NCI-H146 (cell line): ENCODE measurements at places on chromosomes 1 and 21.
A peak's percentile ranks its signal among the peaks of the same experiment; 100 is the strongest.

DNA sequence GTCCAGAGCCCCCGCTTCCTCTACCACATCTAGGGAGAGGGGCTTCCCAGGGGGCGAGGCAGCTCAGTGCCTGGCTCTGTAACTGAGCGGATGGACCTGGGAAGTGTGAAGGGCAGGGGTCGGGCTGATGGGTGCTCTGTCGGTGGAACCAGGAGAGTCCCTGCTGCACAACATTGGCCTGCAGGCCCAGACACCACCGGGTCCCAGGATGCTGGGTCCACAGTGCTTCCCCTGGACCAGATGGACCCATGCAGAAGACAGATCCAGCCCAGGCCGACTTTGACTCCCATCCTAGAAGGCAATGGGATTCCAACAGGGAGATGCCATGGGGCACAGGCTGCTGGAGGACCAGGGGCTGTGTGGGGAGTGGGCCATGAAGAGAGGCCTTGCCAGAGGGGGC, 212.9 kb downstream of the GRIK3 start:
- no peak for DNase-seq

DNA sequence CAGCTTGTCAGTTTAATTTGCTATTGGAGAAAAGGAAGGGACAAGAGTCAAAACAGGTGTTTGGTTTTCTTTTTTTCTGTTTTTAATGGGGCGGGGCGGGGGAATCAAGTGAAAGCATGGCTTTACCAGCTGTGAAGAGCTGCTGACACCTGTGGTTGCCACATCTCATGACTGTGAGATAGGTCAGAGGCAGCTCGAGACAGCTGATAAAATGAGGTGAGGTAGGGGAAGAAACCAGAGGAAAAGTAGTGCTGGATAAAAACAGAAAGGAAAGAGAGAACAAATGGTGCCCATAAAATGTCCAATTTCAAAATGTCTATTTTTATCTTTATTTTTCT, 272.3 kb downstream of the NEGR1 start:
- peak; percentile 85 for DNase-seq

- no peak for DNase-seq
These were observed 112.6 kb downstream of the SLC45A1 start for GRCh38 chr1:8430476-8430875.

- DNase-seq: no peak
These were observed 41.9 kb downstream of the TRIM11 start for GRCh38 chr1:228364706-228365213.

- no peak for DNase-seq
These were observed 136.8 kb upstream of the SGIP1 start for GRCh38 chr1:66397192-66397591.

DNA sequence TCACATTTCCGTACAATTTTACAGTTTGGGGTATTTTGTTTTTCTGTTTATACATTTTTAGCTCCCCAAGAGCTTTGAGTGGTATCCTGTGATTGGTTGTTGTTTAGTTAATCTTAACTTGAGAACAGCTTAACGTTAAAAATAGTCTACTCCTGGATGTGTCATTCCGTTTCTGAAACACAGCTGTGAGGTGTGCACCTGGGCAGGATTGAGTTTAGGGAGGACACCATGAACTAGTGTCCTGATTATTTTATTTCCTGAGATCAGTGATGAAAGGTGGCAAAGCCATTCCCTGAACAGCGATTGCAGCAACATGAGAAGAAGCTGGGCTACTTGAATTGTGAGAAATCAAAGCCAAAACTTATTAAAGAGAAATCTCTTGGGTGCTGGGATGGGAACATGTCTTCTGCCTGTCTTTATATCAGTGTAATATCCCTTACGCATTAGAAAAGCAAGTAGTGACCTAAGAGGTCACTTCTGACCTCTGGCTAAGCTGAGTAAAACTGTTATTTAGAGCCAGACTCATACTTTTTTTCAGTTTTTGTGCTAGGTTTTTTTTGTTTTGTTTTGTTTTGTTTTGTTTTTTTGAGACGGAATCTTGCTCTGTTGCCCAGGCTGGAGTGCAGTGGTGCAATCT, 43.4 kb downstream of the ZBTB40 start:
- no peak for DNase-seq

DNA sequence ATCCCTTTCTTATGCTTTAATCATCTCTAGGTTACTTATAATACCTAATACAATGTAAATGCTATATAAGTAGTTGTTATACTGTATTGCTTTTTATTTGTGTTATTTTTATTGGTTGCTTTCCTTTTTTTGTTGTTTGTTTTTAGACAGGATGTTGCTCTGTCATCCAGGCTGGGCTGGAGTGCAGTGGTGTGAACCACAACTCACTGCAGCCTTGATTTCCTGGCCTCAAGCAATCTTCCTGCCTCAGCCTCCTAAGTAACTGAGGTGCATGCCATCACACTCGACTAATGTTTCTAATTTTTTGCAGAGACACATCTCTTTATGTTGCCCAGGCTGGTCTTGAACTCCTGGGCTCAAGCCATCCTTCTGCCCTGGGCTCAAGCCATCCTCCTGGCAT, 26.9 kb downstream of the KRTAP19-8 start:
- DNase-seq: no peak

DNA sequence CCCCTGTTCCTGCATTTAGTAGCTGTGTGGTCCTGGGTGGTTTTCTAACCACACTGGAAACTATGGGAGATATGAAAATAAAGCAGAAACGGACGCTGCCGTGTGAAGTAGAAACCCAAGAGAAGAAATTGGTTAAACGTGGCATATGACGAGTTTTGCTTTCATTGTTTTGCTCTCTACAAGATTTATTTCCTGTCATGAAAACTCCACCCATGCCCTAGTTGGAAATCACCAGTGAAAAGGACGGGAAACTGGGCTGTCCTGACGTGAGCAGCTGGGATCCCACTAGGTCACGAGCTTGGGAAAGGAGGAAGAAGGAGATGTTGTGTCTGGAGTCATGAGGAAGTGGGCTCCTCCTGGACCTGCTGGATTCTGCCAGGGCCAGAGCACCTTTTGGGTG, 120.8 kb upstream of the GADD45A start:
- DNase-seq: no peak

GRCh38 chr1:24536391-24536840, 19.5 kb upstream of the NCMAP start:
- DNase-seq: no peak

DNA sequence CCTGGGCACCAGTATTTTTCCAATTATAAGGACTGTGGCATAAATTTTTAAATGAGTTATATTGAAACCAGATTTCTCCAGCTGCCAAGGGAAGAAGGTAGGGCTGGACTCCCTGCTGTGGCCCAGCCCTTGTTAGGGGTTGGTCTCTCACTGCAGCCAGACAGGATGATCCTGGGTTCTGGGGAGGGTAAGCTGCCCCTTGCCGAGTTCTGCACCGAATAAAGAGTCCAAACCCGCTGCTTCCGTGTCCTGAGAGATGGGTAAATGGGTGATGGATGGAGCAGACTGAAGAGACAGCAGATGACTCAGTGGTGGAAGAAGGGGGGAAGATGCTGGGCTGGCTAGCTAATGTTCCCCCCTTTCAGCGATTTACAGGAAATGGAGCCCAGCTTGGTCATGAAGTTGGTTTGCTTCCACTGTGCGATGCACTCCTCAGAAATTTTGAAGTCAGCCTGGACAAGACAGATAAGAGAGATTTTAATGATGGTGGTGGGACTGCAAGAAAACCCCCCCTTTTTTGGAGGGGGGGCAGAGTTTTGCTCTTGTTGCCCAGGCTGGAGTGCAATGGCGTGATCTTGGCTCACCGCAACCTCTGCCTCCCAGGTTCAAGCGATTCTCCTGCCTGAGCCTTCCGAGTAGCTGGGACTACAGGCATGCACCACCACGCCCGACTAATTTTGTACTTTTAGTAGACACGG, 41.4 kb downstream of the YARS1 start:
- no peak for DNase-seq

DNA sequence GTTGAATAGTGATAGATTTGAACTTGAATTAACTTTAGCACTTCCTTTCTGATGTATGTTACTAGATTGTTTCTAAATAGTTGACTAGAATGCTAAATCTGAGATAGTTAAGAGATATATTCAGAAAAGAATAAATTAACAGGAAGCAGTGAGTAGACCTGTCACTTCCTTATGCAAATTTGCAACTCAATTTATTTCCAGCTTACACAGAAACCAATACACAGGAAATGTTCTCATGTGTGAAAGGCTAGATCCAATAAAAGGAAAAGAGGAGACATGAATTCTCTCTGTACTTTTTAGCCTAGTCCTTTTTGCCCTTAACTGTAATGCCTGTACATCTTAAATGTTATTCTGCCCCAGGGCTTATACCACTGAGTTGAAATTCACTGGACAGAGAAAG, 522.3 kb downstream of the COL11A1 start:
- DNase-seq: no peak

- DNase-seq: no peak
These were observed 20.6 kb upstream of the KIF21B start for GRCh38 chr1:201044119-201044518.

GRCh38 chr21:39484711-39485276, 33.0 kb downstream of the SH3BGR start:
- DNase-seq: no peak

DNA sequence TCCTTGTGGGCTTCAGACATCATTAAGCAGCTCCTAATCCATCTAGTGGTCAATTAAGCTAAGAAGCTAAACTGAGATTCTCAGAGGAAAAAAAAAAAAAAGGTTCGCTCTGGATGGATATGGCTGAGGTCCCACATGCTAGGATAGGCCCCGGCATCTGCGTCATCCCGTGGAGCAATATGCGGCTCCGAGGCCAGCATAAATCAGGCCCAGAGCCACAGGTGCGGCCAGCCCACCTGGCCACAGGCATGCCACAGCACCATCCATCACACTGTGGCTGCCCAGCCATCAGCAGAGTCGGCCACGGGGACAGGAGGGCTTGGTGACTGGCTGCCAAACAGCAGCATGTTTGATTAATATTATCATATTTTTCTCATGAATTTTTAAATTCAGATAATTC, 106.9 kb upstream of the TIAM1 start:
- no peak for DNase-seq

- peak; percentile 49 for DNase-seq
These were observed 70.7 kb downstream of the CD247 start for GRCh38 chr1:167447521-167448136.

DNA sequence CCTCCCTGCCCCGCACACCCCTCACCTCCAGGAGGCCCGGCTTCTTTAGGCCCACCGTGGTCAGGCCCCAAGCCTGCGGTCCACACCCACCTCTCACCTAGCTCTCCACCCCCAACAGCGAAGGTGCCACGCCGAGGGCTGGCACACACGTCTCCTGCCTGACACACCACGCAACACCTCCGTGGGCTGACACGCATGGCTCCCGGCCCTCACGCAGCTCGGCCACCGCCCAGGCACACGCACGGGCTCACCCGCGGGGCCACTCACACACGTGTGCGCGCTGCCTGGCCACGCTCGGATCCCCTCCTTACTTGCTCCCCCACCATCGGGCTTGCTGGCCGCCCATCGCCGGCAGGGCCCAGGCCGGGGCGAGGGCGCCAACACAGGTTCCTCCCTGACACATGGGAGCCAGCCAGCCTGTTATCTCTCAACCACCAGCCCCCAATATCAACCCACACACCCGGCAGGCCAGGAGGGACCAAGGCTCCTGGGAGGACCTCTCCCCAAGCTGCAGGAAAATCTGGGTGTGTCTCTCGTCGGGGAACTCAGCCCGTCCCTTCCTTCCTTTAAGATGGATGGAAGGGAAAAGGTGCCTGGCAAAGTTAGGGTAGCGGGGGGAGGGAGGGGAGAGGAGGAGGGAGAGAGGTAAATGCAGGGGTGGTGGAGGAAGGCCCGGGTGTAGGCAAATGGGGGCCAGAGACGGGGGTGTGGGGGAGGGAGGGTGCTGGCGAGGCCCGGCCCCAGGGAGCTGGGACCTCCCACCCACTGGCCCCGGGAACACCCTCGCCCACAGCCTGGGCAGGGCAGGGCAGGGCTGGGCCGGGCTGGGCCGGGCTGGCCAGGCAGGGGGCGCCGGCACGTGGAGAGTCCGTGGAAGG, 546 bp downstream of the ELOVL1 start:
- peak; percentile 69 for DNase-seq

DNA sequence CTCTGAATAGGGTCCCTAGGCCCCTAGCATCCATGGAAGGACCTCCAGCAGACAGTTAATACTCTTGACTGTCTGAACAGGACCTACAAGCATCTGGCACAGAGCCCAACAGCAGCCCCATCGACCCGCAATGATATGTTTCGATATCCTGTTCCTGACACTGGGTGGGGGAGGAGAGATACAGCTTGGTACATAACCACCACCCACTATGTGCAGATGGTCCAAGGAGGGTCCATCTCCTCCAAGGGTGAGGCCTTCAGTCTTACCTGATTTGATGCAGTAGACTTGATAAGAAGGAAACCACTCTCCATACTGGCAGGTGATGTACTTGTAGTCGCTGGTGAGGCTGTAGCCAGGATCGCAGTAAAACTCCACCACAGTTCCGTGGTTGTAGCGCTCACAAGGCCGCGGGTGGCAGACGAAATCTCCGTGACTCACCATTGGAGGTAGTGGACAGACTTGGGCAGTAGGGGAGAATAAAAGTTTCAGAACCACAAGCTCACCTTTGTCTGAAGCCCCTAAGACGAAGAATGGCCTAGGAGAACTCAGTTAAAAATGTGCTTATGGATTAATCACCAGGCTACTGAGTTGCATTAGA, 86.0 kb upstream of the TLR5 start:
- DNase-seq: no peak

GRCh38 chr21:26532208-26532607, 40.9 kb downstream of the CYYR1 start:
- no peak for DNase-seq

GRCh38 chr1:208516780-208517179, 272.6 kb upstream of the PLXNA2 start:
- no peak for DNase-seq

GRCh38 chr1:68800182-68800581, 303.3 kb upstream of the DEPDC1 start:
- DNase-seq: no peak

GRCh38 chr1:67596674-67597073, 88.3 kb upstream of the GADD45A start:
- DNase-seq: no peak

DNA sequence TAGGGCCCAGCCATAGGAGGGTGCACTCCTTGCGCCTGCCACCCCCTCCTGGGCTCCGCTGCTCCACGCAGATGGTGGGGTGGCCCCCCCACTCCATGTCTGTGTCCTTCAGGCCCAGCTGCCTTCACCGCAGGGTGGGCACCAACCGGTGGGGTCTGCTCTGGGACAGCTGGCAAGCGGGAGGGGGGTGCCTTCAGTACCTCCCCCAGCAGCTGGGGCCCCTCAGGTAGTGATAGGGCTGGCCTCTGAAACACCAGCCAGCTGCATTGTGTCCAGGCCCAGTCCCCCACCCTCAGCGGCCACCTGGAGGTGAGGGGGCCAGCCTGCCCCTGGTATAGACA, 360 bp downstream of the GJC2 start:
- no peak for DNase-seq

GRCh38 chr1:229075217-229075616, 195.7 kb upstream of the RAB4A start:
- DNase-seq: no peak

GRCh38 chr1:110094931-110095654, 17.1 kb upstream of the UBL4B start:
- DNase-seq: no peak

GRCh38 chr1:24483441-24483840, 19.2 kb upstream of the RCAN3 start:
- DNase-seq: no peak
